ENCODE measurements at places on chromosomes 4 and X.

GRCh38 chr4:136748773-136749172, 783.5 kb downstream of the PCDH18 start:
- ATAC-seq: no peak

- ATAC-seq: no peak
These were observed 18.4 kb downstream of the GUCY1A1 start for GRCh38 chr4:155684892-155685541.

- no peak for ATAC-seq
These were observed 93.9 kb downstream of the MID1 start for GRCh38 chrX:10526451-10526850.

DNA sequence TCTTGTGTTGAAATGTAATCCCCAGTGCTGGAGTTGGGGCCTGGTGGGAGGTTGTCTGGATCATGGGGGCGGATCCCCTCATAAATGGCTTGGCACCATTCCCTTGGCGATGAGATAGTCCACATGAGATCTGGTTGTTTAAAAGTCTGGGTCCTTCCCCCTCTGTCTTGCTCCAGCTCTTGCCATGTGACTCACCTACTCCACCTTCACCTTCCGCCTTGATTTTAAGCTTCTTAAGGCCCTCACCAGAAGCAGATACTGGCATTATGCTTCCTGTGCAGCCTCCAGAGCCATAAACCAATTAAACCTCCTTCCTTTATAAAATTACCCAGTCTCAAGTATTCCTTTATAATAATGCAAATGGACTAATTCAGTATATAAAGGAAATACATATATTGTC, 111.5 kb downstream of the NR3C2 start:
- no peak for ATAC-seq

DNA sequence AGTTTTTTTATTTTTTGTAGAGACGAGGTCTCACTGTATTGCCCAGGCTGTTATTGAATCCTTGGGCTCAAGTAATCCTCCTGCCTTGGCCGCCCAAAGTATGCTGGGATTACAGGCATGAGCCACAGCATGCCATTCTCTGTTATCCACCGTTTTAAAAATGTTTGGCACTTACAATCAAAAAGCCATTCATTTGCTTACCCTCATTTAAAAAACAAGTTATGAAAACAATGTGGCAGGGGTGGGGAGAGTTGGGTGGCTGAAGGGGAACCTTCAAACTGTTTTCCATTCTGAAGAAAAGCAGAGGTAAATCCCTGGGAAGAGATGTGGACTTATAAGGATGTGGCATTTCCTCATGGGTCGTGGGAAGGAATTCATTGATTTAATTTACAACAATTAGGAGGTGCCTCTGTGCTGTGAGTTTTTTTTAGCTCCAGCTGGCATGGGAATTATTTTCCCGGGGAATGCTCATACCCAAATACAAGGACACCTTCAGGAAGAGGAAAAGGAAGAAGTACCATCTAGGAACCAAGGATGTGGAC, 103.5 kb downstream of the MID1 start:
- ATAC-seq: no peak

GRCh38 chrX:17448188-17448587, 73.2 kb downstream of the NHS start:
- no peak for ATAC-seq

DNA sequence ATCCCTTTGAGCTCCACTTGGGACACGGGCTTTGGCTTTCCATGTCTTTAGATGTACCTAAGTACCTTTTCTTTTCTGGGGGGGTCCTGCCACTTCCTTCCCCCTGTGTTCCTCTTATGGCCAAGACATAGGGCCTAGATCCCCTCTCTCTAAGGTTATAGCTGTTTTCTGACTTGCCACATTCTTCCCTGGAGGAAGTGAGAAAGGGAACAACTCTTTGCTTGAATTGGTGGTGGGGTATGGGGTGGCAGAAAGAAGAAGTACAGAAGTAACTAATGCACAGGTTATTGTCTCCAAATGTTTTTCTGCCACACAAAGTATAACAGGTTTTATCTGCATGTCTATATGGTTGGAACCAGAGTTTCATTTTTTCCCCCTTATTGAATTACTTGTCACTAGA, 29.7 kb upstream of the DIPK2B start:
- ATAC-seq: no peak

DNA sequence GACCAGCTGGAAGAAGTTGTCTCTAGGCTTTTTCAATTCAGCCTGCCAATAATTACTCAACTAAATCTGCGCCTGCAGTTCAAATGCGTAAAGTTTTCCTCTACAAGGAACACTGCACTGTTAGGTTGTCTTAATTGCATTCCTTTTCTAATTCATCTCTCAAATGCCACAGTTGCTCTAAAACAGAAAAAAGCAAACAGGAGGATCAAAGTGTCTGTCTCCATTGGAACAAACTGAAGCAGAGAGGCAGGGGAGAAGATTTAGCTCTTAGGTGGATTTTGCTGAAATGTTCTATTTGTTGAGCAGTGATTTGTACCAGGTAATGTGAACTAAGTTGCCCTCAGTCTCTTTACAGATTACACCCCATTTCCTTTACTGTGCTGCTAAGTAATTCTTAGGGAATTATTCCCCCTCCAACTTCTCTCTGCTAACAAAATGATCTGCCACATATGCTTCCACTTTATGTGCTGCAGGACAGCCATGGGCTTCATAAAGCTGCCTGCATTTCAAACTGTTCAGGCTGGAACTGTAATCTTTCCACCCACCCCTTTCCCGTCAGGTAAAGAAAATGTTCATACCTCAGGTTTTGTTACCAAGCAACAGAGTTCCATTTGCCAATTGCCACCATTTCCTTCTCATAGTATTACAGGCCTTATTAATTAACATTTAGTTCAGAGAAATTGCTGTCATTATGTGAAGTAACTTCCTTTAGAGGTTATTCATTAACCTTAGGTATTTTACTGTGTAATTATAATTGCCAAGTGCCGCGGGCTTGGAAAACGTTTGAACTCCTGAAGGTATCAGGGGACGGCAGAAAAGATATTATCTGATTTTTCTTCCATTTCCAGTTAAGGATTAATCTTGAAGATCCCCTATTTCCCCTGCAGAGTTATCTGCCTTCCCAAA, 149.3 kb downstream of the SPRY1 start:
- no peak for ATAC-seq

GRCh38 chrX:77675986-77676385, 110.0 kb downstream of the ATRX start:
- no peak for ATAC-seq

GRCh38 chr4:2977211-2978088, 14.1 kb downstream of the GRK4 start:
- ATAC-seq: peak; percentile 88

DNA sequence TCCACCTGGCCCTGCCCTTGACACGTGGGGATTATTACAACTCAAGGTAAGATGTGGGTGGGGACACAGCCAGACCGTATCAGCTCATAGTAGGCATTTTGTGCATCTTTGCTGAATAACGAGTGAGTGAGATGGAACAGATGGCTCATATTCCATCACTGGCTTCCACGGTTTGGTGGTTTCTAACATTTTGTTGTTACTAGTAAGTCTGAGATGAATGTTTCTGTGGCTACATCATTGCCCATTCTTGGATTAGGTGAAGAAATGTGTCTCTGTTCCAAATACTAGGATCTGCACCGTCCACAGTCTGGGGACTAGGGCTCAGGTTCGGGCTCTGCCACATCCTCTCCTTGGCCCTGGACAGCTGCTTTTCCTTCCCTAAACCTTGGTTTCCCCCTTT, 3.6 kb downstream of the ABLIM2 start:
- ATAC-seq: no peak

DNA sequence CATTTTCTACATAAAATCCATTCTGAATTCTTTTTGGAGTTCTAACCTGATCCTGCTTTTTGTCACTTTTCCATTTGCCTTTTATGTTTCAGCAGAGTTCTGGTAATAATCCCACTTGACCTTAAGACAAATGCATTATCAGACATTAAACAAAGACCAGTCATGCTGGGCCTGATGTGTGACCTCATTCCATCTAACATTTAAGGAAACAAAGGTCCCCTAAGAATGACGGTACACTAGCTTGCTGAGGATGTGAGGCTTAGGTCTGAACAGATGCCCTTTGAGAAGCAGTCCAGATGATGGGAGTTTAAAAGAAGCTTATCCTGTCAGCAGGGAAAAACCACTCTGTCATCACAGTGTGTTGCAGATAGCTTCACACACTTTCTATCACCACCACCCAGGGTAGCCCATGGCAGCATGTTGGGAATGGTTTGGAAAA, 38.1 kb upstream of the PDE5A start:
- ATAC-seq: peak; percentile 39

- no peak for ATAC-seq
These were observed 50.6 kb downstream of the ZNF157 start for GRCh38 chrX:47420962-47421361.

GRCh38 chrX:16804923-16805464, 18.7 kb downstream of the TXLNG start:
- no peak for ATAC-seq

DNA sequence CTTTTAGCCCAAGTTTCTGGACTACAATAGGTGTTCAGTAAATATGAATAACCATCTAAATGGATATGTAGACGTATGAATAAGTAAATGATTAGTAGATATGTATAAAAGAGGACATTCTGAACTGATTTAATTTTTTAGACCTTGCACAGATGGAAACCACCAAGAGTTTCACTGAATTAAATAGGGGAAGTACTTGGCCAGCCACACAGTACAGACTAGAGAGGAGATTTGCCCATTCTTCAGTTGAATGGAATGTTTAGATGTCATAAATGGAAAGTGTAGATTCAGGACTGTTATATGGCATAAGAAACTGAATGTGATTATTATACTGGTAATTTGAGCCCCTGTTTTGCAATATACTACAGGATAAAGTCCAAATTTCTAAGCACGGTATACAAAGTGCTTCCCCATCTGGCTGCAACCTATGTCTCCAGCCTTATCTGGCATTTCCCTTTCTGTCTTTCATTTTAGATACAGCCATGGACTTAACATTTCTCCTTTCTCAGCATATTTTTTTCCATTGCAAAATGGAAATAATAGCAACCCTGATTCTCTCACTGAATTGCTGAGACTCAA, 137.8 kb upstream of the HS3ST1 start:
- no peak for ATAC-seq

DNA sequence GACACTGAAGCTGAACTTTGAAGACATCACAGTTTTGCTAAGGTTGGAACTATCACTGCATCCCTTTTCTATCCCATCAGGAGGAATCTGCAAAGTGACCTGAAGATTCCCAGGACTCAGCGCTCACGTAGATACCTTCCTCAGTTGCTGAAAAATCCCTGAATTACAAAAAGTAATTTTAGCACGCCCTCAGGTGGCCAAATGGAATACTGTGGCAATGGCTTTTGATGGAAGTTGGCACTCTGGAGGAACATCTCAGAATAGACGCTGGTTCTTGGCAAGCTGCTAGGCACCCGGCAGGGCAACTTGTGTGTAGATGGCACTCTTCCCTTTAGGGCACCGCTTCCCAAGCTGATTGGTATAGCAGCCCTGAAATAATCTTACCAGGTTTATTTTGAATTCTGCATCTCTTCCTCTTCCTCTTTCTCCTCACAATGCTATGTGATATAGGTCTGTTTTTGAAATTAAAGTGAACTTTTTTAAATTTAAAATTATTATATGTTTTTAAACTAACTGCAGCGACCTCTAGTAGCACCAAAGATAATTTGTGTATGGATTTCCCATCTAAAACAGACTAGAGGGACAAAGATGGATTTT, 16.3 kb upstream of the ESX1 start:
- ATAC-seq: no peak

- ATAC-seq: no peak
These were observed 379.6 kb downstream of the FAM133A start for GRCh38 chrX:94053575-94053974.

GRCh38 chr4:184356366-184356765, 118.0 kb downstream of the IRF2 start:
- ATAC-seq: no peak

DNA sequence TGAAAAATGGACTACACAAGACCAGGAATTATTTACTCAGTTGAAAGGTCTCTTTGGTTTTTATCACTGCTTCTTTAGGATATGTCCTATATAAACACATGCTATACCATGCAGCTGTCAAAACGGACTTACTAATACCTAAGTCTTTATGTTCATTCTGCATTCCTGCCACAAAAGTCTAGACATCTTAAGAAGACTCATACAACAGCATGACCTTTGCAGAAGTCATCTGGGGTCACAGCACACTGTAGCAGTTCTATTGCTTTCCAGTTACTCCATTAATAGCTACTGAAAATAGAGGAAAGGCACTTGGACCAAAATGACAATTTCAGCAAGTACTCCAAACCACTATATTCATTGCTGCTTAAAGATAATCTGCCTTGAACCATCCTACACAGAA, 53.2 kb downstream of the DDX60 start:
- no peak for ATAC-seq

DNA sequence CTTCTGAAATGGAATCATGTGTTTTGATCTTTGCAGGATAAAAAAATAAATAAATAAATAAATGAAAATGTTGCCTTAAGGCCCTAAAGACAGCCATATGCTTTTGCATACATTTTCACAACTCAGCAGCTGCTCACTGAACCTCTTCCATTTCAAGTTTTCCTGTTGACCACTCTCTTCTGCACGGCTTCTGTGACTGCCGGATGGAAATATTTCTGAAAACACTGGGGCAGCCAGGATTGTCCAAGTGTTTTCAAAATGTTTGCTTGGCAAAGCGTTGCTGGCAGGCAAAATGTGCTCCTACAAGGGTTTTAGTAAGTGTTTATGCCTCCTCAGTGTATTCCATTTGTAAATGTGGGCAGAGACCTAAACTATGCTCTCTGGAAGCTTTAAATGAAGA, 208.1 kb upstream of the IL1RAPL1 start:
- ATAC-seq: no peak

DNA sequence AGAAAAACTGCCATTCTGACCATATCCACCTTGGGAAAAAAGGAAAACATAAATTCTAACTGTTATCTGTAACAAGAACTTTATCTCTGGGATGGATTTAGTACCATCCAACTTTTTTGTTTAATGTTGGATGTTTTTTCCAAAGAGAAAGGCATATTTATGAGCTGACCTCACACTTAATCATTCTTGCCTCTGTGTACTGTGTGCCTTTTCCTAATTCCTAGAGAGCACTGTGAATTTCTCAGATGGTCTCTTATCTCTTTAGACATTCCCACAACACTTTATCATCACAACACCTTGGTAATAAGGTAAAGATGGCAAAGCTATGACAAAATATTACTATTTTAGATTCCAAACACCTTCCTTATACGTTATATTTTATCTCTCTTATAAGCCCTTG, 126.2 kb downstream of the COL4A6 start:
- ATAC-seq: no peak

- ATAC-seq: no peak
These were observed 14.0 kb downstream of the RBMX start for GRCh38 chrX:136866337-136867095.

- ATAC-seq: no peak
These were observed 31.8 kb downstream of the TBCK start for GRCh38 chr4:106284227-106284626.

All from motor neuron (in vitro differentiated cells).